ENCODE measurements at places on chromosomes 12 and 14.

GRCh38 chr12:40309001-40309400 is 84.2 kb downstream of the LRRK2 start:
- DNase-seq: no peak

DNA sequence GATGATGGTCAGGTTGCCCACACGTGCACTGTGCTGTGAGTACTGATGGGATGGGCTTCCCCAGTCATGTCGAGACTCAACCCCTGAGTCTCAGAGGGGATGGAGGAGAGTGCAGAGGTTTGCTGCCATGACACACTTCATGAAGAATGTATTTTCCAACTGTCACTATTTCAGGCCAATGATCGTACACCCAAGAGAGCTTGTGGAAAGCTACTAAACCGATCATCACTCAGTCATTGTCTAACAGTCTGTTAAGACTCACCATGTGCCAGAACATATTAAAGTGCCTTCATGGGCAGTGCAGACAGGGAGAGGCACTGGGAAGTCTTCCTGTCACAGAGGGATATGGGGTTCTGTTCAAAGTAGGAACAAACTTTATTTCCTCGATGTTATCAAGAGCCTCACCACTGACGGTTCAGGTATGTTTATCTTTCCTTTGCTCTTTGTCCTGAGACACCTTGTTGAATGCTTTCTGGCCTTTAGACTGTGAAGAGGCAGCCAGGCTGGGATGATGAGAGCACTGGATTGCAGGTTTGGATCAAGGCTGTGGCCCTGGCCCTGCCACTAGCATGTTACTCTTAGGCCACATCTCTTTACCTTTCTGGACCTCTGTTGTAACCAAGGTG is 41.6 kb upstream of the NTF3 start:
- DNase-seq: no peak

DNA sequence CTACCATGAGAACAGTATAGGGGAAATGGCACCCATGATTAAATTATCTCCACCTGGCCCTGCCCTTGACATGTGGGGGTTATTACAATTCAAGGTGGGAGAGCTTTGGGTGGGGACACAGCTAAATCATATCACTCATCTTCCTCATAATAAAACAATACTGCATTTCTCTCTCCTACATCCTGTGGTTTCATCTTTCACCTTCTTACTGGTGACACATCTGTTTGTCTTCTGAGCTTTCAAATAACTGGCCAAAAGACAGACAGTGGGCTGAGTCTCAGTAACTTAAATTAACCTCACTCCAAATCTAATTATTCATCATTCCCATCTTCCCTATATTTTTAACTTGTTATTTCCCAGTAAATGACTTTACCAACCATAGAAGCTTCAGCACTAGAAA is 729.7 kb upstream of the USP15 start:
- DNase-seq: no peak

- DNase-seq: no peak
Observed at GRCh38 chr14:67191768-67192290, 2.6 kb downstream of the GARIN2 start.

- no peak for DNase-seq
Observed at GRCh38 chr12:132477017-132477702, 12.8 kb upstream of the FBRSL1 start.

DNA sequence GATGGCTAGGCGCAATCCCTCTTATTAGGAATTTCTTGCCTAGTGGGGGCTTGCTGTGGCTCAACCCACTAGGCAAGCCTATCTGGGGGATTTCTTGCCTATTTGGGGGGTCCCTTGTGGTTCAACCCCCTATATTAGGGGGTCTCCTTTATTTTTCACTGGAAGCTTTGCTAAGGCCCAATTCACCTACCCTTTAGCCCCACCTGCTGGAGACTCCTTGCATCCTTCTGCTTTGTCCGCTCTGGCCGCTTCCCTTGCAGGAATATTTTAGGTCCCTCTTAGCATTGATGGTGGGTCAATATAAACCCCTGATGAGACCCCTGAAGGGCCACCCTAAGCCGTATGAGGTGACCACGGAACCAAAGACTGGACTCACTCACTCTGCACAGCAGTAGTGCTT is 1552.1 kb downstream of the AACS start:
- peak; percentile 16 for DNase-seq

GRCh38 chr14:103209506-103209905 is 86.2 kb downstream of the TNFAIP2 start:
- no peak for DNase-seq

All from HEK293T (cell line).